Stimulated activated CD8-positive, alpha-beta memory T cell treated with anti-CD3 and anti-CD28 coated beads, Interleukin-15, amount 100 ng/mL, for 24 hours (primary cell): ENCODE measurements at places on chromosomes 2 and 18.

DNA sequence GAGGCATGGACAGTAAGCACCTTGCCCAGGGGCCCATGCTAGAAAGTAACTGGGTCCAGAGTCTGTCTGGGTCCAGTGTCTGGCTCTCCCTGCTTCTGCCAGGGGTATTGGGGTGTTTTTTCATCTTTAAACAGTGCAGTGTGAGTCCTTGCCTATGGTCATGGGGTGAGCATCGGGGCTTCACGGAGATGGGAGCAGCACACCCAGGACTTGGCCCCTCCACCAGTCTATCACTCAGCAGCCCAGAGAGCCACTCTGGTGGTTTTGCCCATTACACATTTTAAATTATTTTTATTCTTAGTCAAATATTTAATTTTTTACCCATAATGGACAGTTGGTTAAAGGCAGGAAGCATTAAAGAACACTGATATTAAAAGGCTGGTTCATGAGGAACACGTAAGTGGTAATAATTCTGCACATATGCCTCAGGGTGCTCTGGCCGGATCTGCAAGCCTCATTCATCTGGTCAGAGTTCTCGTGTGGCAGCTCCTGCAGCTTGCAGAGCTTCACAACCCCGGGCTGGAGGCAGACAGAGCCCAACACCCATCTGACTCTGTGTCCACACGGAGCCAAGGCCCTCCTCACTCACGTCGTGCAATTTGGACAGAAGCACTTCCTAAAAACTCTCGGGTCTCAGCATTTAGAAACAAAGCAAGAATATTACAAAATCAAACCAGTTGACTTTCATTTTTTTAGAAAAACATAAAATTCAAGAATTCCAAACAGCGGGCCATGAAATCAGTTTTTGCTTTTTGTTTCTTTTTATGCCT is 204.1 kb downstream of the CTIF start:
- DNase-seq = no peak

DNA sequence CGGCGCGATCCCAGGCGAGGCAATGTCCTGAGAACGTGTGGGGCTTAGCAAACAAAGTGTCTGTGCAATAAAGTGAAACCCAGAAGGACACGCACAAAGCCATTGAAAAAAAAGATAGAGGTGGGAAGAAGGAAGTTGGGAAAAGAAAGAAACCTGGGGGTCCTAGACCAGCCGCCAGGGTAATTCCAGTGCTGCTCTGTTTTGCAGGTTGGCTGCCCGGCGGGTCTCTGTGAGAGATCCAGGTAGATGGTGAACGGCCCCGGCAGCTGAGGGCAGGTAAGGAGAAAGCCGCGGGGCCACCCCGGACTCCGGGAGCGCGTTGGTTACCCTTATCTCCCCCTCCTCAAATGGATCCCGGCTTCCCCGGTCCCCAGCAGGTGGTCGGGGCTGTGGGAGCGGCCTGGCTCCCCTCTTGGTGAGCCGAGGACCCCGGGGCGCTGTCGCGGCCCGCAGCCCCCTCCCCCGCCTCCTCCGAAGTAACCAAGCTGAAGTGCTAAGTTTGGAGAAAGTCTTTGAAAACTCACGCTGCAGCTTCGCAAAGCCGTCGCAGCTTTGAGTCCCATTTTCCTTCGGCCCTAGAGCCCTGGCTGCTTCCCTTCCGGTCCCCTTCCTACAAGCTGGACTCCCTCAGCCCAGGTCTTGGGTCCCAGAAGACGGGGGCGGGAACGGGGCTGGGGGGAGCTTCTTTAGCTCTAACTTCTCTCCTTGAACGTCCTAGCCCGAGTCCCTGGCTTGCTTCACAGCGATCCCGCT is 588 bp downstream of the OTX1 start:
- DNase-seq = no peak

- no peak for DNase-seq
Measured at GRCh38 chr2:55047677-55048299, 2.5 kb downstream of the RTN4 start.

GRCh38 chr2:26179446-26179913 is 6.6 kb downstream of the GAREM2 start:
- DNase-seq = no peak

GRCh38 chr2:17627434-17627833 is 86.9 kb downstream of the VSNL1 start:
- no peak for DNase-seq

DNA sequence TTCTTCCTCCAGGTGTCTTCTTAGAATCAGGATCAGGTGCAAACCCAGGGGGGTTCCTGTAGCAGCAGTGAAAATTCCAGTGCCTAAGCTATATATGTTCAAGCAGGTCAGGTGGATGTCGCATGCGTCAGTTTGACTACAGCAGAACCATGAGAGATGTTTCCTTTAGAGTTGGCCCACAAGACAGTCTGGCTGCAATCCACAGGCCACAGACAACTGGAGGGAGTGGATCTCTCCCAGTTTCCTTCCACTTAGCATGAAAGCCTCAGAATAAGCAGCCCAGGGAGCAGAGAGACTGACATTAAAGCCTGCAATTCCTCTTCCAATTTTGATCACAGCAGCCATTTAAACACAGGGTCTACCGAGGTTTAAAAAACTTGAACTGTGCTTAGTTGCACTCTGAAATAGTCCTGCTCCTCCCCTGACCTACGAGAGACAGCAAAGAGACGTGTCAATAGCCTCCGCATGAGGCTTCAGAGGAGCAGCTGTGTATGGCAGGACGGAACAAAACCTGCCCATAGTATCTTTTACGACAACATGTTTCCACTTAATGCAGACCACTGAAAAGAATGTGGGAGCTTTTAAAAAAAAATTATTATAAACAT is 988 bp upstream of the KCNE4 start:
- no peak for DNase-seq

DNA sequence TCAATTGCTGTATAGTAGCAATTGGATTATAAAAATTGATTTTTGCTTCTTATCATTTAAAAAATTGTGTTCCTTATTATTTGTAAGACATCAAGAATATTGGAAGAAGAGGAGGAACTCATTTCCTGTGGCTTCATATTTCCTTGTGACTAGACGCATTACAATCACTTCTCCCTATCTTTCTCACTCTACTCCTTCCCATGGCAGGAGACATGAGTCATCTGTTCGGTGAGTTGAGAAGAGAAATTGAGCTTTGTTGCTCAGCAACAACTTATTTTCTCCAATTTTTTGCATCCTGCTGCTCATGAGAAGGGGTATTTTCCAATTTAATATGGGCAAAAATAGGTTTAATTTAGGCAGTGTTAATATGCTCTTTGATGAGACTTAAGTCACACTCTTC is 1783.9 kb downstream of the SUCLG1 start:
- DNase-seq = no peak
